ENCODE measurements at places on chromosomes 13 and 19.

DNA sequence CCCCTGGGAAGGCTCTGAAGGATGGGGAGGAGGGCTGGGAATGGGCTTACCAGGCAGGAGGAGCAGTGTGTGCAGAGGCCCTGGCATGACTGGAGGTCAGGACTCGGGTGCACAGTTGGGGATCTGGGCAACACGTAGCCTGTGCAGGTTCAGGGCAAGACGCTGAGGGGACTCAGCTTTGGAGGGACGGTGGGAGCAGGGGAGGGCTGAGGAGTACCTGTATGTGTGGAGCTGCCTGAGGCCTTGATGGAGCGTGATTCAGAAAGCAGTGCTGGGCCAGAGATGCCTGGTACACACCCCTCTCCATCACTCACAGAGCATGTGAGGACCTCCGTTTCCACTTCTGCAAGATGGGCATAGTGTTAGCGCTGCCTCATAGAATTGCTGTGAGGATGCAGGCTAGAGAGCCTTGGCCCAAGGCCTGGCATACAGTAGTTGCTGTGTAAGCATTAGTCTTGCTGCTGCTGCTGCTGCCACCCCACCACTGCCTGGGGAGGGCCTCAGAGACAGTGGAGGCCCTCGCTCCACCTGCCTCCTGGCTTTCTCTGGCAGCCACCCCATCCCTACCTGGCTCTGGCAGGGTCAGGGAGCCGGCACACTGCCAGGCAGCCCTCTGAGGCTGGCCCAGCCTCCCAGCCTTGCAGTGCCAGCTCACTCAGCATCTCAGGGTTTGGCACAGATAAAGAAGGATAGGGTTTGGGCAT is 2.4 kb downstream of the PAK4 start:
- DNase-seq: no peak

DNA sequence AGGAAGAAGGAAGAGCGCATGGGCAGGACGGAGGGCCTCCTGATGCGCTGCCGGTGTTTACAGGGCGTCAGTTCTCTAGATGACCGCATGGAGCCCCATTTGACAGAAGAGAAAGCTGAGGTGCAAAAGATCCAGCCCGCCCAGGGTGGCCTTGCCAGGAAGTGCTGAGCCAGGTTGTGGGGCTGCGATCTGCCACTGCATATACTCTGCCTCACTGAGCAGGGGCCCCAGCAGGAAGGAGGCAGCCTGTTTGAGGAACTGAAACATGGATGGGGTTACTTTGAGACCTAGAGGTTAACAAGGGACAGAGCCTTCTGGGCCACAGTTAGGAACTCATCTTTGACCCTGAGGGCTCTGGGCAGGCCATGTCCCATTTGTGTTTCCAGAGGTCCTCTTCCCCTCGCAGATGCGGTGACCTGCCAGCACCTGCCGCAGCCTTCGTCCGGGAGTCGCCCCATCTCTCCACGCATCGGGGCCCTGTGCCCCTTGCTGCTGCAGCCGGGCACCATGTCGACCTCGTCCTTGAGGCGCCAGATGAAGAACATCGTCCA is 3.2 kb downstream of the EPN1 start:
- DNase-seq: no peak

DNA sequence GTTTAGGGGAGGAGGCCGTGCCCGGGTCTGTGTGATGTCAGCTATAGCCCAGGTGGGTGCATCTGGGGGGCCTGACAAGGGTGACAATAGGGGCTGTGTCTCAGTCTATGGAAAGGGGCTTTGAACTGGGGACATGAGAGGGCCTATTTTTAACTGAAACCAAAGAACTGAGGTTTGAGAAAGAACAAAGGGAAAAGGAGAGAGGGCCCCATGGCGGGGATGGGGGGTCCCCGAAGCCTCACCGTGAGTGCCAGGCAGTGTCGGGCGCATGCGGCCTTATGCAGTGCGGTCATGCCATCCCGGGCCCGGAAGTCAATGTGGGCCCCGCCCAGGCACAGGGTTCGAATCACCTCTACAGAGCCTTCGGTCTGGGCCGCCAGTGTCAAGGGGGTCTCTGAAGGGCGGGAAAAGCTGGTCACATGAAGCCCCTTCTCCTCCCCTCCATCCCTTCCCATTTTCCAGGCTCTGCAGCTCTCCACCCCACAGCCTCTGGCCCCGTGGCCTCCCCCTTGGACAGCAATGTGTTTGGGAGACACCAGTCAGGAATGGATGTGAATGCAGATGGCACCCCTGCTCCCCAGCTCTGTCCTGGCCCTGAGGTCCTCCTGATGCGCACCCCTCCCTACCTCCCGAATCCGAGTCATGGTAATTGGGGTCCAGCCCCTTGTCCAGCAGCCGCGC is 5.9 kb downstream of the SHANK1 start:
- DNase-seq: no peak

- DNase-seq: no peak
Observed at GRCh38 chr19:35299523-35300338, 7.8 kb downstream of the MAG start.

- no peak for DNase-seq
Observed at GRCh38 chr13:40996426-40997092, 22.6 kb downstream of the ELF1 start.

GRCh38 chr19:39951065-39951650 is 16.7 kb upstream of the FCGBP start:
- no peak for DNase-seq

DNA sequence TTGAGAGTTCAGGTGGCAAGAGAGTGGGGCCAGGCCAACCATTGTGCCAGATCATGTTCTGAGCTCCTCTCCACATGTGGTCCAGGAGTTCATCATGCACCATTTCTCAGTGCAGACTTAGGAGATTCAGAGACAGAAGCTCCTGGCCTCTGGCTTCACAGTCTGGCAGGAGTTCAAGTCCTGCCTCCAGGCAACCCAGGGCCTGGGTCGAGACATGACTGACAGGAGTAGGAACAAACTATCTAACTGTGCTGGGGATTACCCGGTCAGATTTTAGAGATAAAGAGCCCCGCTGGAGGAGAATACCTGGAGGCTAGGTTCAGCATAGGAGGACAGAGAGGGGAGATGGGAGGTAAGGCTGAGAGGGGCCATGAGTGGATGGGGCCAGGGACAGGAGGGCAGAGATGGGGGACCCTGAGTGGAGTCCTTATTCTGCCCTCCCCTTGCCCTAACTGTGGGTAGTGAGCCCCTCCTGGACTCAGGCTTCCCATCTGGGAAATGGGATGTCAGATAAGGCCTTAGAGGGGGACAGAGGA is 906 bp upstream of the CYP4F11 start:
- no peak for DNase-seq

GRCh38 chr19:30105727-30106126 is 163.7 kb downstream of the URI1 start:
- DNase-seq: no peak

GRCh38 chr19:57406516-57407123 is 4.3 kb upstream of the ZNF17 start:
- DNase-seq: peak; percentile 43

- DNase-seq: peak; percentile 68
Observed at GRCh38 chr19:10292206-10292788, 2.5 kb downstream of the ICAM5 start.
